ENCODE measurements at places on chromosomes 3 and 15.

- no peak for DNase-seq
Measured at GRCh38 chr15:53589520-53590057, 169.9 kb downstream of the WDR72 start.

DNA sequence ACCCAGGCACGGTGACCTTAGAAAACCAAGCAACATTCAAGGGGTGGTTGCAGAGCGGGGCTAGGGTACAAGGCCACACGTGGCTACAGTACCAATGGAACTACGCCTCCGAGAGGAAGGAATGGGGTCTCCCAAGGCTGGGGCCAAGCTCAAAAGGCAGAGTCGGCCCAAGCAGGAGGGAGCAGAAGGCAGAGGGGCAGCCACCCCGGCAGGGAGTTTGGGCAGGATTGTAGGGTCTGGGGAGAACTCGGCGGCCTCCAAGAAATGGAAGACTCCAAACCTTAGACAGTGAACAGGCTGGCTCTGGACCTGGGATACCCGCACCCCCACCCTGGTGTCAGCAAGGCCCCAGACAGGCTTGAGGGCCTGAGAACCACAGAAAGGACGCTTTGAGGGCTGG, 28.7 kb downstream of the ATRIP start:
- no peak for DNase-seq

DNA sequence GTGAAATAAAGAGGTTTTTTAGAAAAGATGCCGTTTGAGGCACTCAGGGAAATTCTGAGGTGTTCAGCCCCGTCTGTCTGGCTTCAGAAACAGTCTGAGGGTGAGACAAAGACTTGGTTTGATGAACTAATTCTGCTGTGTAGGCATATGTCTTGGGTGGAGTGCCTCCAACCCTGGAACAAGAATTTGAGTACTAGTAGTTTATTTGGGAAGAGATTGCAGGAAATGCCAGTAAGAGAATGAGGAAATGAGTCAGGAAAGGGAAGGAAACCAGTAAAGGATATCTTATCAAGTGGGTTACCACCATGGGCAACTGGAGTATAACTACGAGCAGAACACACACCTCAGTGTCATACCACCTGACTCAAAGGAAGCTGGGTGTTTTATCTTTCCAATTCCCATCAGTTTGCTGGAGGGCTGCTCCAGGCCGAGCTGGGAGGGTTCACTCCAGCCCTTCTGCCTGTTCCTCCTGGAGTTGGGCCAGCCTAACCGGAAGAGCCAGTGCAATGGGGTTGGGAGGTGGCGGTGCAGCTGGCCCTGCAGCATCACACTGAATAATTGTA, 75.3 kb downstream of the TGFBR2 start:
- DNase-seq, result no peak

- DNase-seq, result no peak
Measured at GRCh38 chr15:89648106-89649012, 6.9 kb downstream of the KIF7 start.

DNA sequence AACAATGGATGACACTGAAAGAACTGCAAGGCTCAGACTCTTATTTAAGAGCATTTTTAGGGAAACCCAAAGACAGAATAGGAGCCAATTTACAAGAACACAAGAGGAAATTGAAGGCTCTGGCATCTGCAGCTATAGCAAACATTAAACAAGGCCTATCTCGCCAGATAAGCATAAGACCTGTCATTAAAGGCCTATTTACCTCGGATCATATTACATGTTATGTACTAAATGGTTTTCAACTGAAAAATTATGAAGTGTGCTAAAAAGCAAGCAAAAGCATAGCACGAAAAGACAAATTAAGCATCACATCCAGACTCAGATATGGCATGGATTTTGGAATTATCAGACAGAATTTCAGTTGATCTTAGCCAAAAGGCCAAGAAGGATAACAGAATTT, 617.1 kb downstream of the SQOR start:
- DNase-seq, result no peak

DNA sequence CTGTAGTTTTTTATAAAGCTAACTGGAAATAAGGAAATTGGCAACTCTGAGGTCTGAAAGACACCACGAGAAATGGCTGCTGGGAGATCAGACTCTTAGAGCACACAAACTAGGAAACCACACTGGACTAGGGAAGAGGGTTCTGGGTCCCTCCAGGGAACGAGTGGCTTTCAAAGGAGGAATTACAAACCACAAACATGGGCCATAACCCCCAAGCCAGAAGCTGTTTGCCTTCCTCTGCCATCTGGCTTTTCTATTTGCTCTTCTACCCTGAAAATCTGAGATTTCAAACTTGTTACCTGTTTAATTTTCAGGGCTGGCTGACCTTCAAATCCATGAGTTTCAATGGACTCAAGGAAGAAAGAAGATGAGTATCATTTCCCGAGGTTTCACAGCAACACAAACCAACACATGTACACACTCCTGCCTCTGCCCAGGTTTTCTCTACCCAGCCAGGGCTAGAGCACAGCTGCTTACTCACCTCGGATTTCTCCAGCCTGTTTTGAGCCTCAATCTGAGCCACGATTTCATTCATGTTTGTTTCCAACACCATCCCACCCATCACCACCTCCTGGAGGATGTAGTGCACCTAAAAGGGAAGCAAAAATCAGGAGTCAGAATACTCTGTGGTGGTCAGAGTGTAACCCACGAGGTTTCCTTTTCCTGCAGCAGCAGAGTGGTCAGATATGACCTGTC, 22.6 kb upstream of the ANPEP start:
- DNase-seq, result no peak

DNA sequence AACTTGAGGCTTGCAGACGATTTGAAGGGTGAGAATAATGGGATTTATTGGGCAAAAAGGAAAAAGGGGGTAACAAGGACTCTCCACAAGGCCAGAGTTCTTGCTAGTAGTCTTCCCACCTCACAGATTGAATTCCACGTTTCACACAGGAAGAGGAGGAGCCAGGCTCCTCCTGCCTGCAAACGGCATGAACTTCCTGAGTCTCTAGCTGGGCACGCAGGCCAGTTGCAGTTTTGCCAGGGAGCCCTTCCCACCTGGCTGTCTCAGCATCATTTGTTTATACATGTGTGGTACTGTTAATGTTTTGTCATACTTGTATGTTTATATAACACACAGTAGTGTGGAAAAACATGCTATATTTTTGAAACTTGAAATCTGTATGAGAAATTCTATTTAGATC, 155.0 kb downstream of the NLGN1 start:
- DNase-seq, result no peak

DNA sequence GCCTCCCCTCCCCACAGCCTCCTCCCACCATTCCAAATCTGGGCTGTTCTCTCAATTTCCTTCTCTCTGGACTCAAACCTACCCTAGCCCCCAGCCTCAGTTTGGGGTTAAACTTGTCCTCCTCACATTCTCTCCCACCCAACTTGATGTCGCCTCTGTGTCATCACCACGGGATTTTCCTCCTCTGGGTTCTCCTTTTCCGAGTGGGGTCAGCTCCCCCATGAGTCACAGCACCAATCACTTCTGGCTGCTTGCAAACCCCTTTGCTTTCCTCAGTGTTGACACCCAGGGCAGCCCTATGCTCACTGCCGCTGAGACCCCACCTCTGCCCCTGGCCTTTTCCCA, 451 bp downstream of the CCR5AS start:
- DNase-seq, result no peak

GRCh38 chr15:91376038-91376437, 276.0 kb downstream of the SV2B start:
- no peak for DNase-seq

GRCh38 chr3:62585861-62586260, 212.5 kb upstream of the FEZF2 start:
- DNase-seq, result no peak

DNA sequence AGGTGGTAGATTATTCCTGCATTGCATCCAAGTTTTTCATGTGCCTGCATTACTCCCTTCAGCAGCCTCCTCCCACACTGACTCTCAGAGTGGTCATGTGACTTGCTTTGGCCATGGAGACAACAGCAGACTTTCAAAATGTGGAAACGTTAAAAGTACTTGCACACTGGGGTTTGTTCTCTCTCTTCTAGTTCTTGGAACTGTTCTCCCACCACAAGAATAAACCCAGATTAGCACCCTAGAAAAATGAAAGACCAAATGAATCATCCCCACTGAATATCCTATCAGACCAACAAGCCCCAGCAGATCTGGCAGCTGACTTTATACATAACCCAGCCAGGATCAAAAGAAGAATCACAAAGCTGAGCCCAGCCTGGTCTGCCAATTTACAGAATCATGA, 398.5 kb downstream of the VPS13C start:
- DNase-seq, result no peak

- no peak for DNase-seq
Measured at GRCh38 chr15:81478354-81478753, 104.3 kb upstream of the TMC3 start.

GRCh38 chr3:4741404-4742307, 237.6 kb upstream of the BHLHE40 start:
- DNase-seq, result peak; percentile 81

DNA sequence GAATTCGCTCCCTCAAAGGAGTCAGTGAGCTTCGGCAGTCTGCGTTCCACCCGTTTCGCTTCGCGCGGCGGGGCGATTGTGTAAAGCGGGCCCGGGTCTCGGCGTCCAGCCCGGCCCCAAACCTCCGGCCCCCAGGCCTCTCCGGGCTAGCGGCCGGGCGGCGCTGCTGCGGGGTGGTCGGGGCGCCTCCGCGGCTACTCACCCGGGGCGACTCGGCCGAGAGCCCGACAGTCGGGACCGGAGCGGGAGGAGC, 412 bp downstream of the CHDH start:
- DNase-seq, result no peak

DNA sequence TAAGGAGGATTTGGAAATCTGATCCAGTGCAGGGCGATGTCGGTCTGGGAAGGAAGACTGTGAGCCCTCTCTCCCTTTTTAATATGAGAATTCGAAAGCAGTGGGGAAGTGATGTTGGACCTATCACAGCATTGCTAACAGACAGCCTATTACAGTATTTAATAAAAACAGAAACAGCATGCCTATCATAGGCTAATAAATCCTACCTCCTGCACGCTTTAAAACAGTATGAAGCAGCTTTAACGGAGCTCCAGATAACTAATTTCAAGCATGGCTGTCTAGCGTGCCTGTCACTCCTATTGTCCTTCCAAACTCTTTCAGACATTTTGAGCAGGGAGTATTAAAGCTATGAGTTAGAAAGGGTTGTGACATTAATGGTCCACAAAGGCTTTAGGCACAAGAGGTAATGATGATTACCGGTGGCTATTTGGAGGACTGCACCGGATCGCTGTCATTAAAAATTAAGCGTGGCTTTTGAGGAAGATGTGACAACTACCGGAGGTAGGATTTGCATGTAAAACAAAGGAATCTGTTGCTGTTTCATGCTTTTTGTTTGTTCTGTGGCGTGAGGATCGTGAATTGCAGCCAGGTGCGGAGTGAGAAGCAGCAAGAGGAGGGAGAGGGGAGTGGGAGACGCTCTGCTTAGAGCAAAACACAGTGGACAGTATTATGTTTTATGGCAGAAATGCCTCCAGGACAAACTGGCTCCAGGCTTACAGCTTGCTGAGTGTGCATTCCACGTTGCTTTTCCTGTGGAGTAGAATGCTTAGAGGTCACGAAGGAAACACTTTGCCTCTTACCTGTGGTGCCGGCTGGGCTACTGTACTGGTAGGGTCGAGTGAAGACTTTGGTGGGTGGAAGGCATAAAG, at the start of gene KCNMB2:
KCNMB2 (plus strand) TSS at position 226 of the 869 bp plus-strand sequence.
- DNase-seq, result no peak

GRCh38 chr15:30042556-30042955, 40.2 kb upstream of the GOLGA8J start:
- no peak for DNase-seq

DNA sequence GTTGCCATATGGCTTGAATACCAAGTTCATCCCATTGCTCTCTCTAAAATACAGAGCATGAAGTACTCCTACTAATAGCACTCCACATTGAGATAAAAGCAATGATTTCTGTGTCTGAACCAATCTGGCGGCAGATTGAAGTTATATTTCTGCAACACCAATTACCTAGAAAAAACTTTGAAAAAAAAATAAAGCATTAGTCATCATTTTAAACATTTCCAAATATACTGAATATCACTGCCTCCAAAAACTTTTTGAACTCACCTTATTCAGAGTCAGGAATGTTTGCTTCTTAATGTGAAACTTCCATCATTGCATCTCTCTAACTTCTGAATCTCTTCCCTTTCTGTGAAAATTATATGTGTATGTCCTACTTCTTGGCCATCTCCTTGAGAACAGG, 540.5 kb downstream of the GRM7 start:
- no peak for DNase-seq

DNA sequence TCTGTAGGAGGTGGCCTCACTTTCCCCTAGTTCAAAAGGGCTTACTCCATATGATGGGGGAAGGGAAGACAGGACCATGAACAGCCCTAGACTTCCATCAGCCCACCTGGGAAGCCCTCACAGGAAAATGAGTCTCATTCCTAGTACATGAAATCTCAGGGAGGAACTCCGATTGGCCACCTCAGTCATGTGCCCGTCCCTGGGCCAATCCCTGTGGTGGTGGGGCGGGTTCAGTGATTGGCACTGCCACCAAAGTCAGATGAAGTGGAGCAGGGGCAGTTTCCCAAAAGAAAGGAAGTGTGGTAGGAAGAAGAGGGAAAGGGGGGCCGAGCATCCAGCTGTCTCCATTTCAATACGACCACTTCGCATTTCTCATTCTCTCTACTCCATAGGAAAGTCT, 25.9 kb upstream of the GP9 start:
- DNase-seq, result no peak

- DNase-seq, result peak; percentile 73
Measured at GRCh38 chr3:45055411-45056143, 29.5 kb downstream of the CLEC3B start.

- no peak for DNase-seq
Measured at GRCh38 chr3:20052851-20053250, 12.6 kb downstream of the KAT2B start.

DNA sequence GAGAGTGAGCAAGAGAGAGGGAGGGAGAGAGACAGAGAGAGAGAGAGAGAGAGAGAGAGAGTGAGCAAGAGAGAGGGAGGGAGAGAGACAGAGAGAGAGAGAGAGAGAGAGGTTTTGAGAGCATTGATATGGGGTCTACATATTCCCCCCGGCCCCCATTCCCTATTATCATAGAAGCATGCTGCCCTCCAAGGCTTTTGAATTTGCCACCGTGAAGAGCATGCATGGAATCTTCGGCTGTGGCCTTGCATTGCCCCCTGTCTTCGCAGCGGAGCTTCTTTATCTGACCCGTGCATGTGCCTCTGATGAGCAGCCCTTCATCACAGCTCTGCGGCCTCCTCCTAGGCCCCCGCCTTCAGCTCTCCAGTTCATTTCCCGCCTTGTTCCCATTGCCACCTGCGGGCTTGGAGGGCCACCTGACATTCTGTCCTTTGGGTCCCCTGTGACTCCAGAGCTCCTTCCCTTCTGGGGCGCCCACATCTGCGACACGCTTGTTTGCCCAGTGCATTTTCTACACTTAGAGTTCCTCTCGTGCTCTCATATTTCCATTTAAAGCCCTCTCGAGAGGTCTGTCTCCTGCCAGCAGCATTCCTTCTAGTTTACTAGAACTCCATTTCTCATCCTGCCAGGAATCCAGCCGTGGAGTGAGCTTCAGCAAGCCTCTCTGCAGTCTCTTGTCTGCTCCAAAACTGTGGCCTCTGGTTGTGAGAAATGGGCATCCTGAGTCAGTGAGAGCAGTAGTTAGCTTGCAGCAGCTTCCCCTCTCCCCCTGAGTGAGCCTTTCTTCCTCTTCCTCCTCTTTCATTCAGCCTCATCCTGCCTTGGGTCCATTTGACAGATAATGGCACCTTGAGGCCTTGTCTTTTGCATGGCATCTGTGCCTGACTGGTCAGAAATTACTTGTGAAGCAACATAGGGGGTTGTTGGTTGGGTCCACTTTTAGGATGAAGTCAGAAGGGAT, 25.3 kb downstream of the LPP start:
- no peak for DNase-seq
